ENCODE measurements at places on chromosomes 4 and X.

DNA sequence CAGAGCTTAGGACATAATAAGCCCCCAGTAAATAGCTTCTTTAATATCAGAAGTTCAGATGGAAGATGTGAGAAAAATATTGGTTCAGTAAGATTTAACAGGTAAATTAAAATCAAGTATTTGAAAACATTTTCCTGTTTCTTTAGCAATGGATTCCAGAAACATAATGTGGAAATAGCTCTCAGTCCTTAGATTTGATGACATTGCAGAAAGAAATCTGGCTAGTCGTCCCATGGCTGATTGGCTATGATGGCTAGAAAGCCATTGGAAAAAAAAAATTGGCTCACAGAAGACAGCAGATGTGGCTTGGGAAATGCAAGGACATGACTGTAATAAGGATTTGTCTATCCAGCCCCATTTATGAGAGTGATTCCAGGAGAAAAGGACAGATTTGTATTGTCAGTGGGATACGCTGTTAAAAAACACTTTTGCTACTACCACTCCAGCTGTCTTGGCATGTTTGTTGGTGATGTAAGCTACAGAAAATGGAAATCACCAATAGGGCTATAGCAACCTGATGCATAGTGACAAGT, 78.3 kb downstream of the AR start:
- no peak for DNase-seq

DNA sequence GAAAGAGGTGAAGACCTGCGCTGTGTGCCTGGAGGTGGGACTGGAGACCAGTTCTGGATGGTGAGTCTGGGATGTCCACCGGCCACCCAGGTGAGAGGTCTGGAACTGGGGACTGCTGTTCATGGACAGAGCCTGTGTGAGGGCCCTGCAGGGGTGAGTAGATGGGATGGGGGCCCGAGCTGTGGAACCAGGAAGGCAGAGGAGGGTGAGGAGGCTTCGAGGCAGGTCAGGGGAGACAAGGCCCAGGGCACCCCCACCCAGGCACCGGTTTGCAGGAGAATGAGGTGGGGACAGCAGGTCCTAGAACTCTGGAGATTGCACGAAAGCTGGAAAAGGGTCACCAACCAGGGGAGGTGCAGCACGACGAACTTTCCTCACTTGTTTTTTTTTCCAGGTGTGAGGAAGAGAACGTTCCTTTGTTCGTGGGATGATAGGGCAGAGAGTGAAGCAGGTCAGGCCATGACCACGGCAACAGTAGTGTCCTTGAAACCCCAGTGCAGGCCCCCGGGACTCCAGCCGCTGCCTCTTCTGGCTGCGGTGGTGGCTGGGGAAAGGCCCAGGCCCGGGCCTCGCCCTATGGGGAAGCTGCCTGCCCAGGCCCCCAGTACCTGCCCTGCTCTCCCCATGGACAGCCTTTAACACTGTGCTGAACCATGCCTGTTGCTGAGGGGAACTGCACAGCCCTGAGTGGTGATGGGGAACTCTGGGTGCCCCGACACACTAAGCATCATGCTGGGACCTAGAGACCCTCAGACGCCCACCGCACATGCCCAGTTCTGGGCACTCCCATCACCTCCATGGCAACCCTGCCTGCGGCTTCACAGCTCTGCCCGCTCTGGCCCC, 22.9 kb downstream of the TNIP2 start:
- DNase-seq = no peak

GRCh38 chr4:835148-836002, 9.4 kb upstream of the CPLX1 start:
- no peak for DNase-seq

- no peak for DNase-seq
Observed at GRCh38 chr4:77671051-77671450, 65.4 kb downstream of the CXCL13 start.

DNA sequence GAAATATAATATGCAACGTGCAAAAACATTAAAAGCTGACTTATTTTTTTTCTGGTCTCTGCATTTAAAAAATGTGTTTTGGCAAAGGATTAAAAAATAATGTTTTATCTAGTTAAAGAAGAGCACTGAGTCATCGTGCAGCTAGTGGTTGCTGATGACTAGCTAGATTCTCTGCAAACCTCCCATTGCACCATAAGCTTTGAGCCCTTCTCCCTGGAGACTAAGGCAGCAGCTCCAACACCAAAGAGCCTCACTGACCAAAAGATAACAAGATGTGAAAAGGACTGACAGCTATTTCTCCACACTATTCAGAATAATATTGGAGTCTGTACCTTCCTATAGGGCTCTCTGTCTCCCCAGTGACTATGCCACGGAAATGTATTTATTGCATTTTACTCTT, 424.3 kb downstream of the SLITRK2 start:
- no peak for DNase-seq

DNA sequence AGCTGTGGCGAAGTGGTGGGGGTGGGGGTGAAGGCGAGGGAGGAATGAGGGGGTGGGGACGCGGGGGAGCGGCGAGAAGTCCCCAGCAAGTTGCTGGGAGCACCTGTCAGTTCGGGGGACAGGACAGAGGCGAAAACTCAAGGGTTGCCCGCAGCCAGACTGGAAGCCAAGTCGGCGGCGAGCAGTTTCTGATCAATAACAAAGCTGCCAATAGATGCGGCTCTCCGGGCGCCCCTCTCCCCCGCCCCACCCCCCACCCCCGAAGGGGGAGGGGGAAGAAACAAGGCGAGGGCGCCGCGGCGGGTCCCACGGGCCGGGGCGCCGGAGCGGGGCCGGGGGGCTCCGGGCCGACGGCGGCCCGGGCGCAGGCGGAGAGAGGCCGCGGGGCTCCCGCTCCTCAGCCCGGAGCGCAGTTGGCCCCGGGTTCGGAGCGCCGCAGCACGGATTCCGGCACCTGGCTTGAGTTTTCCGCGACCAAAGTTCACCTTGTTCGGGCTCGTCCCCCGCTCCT, 379 bp downstream of the PDGFC start:
- DNase-seq = no peak

GRCh38 chr4:160082432-160083207, 979.7 kb downstream of the RAPGEF2 start:
- no peak for DNase-seq

GRCh38 chr4:32775049-32775448, 2054.9 kb downstream of the PCDH7 start:
- DNase-seq = peak; percentile 67

GRCh38 chrX:38558686-38559085, 2.7 kb upstream of the TSPAN7 start:
- no peak for DNase-seq

DNA sequence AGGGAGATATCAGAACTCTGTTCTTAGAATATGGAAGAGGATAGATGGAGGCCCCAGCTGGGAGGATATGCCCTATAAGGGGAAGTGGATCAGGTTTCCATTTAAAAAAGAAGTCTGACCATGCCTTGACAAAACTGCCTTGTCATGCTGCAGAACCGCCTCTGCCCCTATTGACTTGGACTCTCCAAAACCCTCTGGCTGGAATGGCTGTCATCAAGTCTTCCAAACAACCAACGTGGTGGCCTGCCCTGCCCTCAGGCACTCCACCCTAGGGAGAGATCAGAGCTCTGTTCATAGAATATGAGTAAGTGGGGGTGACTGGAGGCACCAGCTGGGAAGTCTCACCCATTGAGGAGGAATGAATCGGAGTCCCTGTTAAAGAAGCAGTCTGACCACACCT, 114.9 kb downstream of the VSIG4 start:
- no peak for DNase-seq

DNA sequence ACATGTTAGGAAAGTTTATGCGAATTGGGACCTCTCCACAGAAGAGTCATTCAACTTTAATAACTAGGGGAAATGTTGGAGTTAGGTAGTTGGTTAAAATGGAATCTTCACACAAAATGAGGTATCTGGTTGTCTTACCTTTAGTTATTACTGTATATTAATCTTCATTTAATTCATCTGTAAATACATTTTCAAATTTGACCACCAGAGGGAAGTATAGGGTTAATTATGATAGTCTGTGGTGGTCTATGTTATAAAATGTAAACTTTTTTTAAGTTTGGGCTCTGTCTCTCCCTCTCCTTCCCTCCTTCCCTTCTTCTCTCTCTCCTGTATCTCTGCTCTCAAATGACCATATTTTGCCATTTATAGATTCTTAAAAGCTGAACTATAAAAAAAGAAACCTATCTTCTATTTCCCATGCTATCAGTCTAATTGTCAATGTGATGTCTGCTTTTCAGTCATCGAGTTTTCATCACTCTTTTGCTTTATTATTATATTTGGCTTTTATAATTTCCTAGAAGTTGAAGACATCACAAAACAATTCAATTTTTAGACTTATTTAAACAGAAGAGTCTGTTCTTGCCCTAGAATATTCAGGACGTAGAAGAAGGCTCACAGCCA, 49.8 kb downstream of the TMEM144 start:
- DNase-seq = peak; percentile 55

GRCh38 chrX:101348452-101349192, at the start of gene TIMM8A:
TIMM8A (minus strand) TSS chrX:101348742; CDS start chrX:101348664, 78 bp downstream.
- peak; percentile 69 for DNase-seq

GRCh38 chr4:152074088-152074437, 313.3 kb upstream of the GATB start:
- DNase-seq = no peak

GRCh38 chrX:118208481-118208880, 91.9 kb upstream of the KLHL13 start:
- DNase-seq = no peak

DNA sequence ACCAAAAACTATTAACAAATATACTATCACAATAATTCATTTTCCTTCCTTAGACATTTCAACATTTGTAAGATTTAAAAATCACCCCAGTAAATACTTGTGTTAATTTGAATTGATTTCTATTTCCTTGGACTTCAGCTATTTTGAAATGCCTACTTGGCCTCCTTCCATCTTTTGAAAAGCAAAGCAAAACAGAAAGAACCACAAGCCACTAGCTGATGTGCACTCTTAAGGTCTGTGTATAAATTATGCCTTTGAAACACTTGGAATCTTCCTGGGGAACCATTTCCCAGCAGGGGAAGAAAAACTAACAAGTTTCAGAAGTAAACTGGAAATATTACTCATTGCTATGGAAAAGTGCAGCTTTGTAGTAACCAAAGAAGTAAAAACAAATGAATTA, 139.8 kb downstream of the CLCN4 start:
- peak; percentile 86 for DNase-seq

GRCh38 chrX:56569378-56570057, 6.1 kb downstream of the UBQLN2 start:
- no peak for DNase-seq

DNA sequence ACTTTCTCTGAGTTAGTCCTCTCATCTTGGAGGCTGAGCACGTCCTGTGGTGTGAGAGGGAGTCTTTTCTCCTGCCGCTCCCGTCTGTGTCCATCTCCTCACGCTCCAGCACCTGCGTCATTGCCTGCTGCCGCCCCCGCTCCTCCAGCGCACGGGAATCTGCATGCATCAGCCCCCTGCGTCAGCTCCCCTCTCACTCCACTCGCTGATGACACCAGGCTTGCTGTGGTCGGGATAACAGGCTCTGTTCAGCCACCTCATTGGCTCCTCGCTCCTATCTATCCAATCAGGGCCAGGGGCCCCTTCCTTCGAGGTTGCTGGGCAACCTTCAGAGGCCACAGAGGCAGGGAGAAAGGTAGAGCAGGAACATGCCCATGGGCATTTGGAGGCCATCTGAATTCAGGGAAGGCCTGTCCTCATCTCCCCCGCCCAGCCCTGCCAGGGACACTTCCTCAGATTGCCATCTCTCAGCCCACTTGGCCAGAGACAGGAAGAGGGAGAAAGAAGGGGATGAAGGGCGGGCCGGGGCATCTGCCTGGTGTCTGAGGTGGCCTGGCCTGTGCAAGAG, 9.3 kb downstream of the ZNF185 start:
- DNase-seq = peak; percentile 74

GRCh38 chrX:30981968-30982367, 89.9 kb downstream of the FTHL17 start:
- no peak for DNase-seq

DNA sequence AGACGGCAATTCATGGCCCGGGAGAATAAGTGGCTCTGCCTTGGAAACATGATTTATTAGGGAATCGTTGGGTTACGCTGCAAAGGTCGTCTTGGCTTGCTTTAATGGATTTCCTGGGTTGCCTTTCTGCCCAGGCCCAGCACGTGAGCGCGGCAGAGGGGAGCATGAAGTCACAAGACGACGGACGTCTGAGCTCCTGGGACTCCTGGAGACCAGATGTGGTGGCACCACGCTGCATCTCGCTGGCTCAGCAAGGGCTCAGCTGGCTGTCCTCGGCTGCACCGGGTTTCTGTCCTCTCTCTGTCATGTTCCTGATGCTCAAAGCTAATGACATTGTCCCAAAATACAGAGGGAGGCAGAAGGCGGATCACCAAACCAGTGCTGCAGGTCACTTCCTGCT, 61.2 kb downstream of the C4orf50 start:
- DNase-seq = no peak

GRCh38 chr4:128521156-128521555, 233.5 kb upstream of the PGRMC2 start:
- peak; percentile 49 for DNase-seq

DNA sequence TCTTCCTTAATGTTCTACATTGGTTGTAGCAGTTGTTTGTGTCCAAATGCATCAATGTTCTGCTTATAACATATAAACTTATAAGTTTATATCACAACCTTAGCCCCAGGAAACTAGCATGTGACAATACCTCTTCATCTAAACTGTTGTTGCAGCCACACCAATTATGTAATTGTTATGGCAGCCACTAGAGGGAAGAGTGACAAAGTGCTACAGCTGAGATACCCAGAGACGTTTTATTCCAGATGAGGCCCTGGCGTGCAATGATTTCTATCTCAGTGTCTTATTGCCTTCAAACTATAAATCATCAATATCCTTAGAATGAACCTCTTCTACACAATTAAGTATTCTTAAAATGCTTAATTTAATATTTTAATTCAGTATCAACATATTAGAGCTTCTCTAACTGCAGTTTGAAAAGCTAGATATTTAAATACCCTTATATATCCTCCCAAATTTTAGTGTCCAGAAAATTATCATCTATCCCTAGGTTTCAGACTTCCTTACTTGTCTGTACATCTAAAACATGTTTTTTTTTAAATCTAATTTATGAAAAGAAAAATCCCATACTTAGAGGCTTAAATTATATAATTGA, 171.6 kb downstream of the PCDH10 start:
- peak; percentile 65 for DNase-seq

GRCh38 chrX:21883258-21883657, 27.5 kb downstream of the YY2 start:
- peak; percentile 89 for DNase-seq

GRCh38 chrX:109735202-109735744, 2.2 kb upstream of the ACSL4 start:
- DNase-seq = no peak

GRCh38 chr4:2042204-2042946, 16.8 kb upstream of the NAT8L start:
- DNase-seq = no peak

- no peak for DNase-seq
Observed at GRCh38 chr4:182367153-182367552, 124.0 kb downstream of the TENM3 start.

DNA sequence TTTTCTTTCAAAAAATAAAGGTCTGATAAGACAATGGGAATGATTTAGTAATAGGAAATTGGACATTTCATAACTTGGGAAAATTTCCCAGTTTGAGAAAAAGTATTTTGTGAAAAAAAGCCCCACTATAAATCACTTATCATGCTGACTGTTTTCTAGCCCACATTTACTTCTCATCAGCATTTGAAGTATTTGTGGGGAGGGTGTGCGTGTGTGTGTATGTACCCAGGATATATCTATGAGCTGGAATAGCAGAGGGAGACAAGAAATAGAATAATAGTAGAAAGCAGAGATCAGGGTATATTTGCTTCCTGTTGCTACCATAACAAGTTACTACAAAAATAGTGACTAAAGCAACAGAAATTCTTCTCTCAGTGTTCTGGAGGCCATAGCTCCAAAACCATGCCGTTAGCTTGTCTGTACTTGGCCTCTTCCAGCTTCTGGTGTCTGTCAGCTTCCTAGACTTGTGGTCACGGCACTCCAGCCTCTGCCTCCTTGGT, 139.8 kb downstream of the PTTG2 start:
- peak; percentile 84 for DNase-seq
